Breast epithelium (tissue), 4 donors: ENCODE measurements at places on chromosomes 16 and 17.
A peak's percentile ranks its signal among the peaks of the same experiment; 100 is the strongest.

- H3K36me3 ChIP-seq = no peaks in the 10 kb centered on the region
- no peak overlapping the region for H3K27ac ChIP-seq
- H3K27me3 ChIP-seq = no peaks in the 10 kb centered on the region
- DNase-seq = no peak
- H3K4me1 ChIP-seq = no peaks in the 10 kb centered on the region
Measured at GRCh38 chr16:29729116-29729521, 16.7 kb downstream of the C16orf54 start.

- H3K36me3 ChIP-seq = no peaks in the 10 kb centered on the region
- H3K4me1 ChIP-seq = no peaks in the 10 kb centered on the region
- H3K27me3 ChIP-seq = no peaks in the 10 kb centered on the region
- no peak overlapping the region for H3K4me3 ChIP-seq
Measured at GRCh38 chr16:9176547-9177418, 85.3 kb downstream of the HAPSTR1 start.

- H3K27me3 ChIP-seq = peaks cover 26% of the 10 kb centered on the region
- no peak overlapping the region for H3K27ac ChIP-seq
- no peaks in the 10 kb centered on the region for H3K4me1 ChIP-seq
- DNase-seq = no peak
- H3K4me3 ChIP-seq = no peak overlapping the region
Measured at GRCh38 chr16:86672179-86672863, 94.0 kb downstream of the FOXL1 start.

- H3K4me3 ChIP-seq = peak overlapping the region; percentile 57
- peaks cover 18% of the 10 kb centered on the region for H3K4me1 ChIP-seq
- H3K27ac ChIP-seq = peak overlapping the region; percentile 62
- no peaks in the 10 kb centered on the region for H3K27me3 ChIP-seq
- peak; percentile 75 for DNase-seq
Measured at GRCh38 chr17:15257258-15257788, 7.8 kb downstream of the PMP22 start.

DNA sequence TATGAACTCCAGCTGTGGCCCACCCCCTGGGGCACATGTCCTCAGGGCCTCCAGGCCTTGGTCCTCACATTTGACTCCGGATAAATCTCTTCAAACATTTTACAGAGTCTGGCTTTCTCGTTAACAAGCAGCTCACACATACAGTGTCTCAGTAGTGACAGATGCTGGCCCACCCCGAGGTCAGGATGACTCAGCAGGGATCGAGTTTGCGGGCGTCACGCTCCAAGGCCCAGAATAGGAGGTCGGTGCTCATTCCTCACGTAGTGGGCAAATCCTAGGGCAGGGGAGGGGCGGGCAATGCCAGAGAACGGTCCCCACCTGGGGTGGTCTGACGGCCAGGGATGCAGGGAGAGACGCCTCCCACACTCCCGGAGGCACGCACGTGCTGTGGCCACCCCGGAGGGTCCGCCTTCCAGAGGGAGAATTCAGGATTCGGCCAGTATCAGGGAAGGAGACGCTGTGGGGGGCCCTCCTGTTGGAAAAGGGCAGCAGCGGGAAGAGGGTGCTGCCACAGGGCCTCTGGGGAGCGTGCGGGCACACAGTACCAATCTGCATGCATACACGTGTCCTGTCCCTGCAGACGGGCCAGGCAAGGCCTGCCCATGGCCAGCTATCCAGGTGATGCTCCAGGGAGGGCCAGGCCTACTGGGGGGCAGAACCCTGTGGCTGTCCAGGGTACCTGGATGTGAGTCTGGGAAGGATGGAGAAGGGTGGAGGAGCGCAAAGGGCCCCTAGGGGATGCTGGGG is 8.6 kb downstream of the SLC7A5 start:
- no peak overlapping the region for H3K27ac ChIP-seq
- H3K36me3 ChIP-seq = no peaks in the 10 kb centered on the region
- no peaks in the 10 kb centered on the region for H3K27me3 ChIP-seq
- H3K4me1 ChIP-seq = peaks cover 4% of the 10 kb centered on the region

- peaks cover 4% of the 10 kb centered on the region for H3K4me1 ChIP-seq
- no peak overlapping the region for H3K4me3 ChIP-seq
- no peaks in the 10 kb centered on the region for H3K27me3 ChIP-seq
- H3K27ac ChIP-seq = no peak overlapping the region
Measured at GRCh38 chr17:17352836-17353624, 49.9 kb downstream of the NT5M start.

DNA sequence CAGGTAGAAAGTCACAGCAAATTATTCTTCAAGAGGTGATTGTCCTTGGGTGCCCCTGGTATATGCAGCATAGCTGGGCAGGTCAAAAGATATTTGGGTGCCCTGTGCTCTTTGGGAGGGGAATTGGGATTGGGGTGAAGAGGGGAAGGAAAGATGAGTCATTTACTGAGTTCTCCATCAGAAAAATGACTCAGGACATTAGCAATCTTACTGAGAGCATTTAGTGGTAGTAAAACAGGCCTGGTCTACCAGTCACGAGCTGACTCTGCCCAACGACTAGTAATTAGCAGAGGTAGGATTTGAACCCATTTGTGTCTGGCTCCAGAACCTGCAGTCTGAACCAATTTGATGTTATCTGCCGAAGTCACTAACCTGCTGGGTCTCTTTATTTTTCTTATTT is 6.0 kb upstream of the GRIN2A start:
- no peak for DNase-seq
- H3K27ac ChIP-seq = no peak overlapping the region
- H3K36me3 ChIP-seq = no peaks in the 10 kb centered on the region

DNA sequence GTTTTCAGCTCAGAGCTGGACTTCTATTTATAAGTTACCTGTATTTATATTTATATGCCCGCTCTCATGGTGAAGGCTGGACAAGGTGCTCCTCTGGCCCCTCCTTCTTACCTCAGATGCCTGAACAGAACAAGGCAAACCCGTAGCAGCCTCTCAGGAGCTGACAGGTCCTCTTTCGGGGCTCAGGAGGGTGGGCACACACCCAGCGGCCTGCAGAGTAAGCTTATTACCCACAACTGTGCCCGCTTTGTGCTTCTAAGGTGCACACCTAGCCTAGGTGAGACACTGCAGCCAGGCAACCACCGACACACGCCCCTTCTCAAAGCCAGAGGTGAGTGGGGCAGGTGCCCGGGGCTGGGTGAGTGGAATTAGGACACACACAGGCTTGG is 5.3 kb downstream of the NKIRAS2 start:
- no peaks in the 10 kb centered on the region for H3K27me3 ChIP-seq
- H3K4me1 ChIP-seq = peaks cover 3% of the 10 kb centered on the region
- no peak for DNase-seq

- peaks cover 10% of the 10 kb centered on the region for H3K36me3 ChIP-seq
- H3K4me3 ChIP-seq = no peak overlapping the region
- no peak overlapping the region for H3K27ac ChIP-seq
- no peak for DNase-seq
- no peaks in the 10 kb centered on the region for H3K4me1 ChIP-seq
- no peaks in the 10 kb centered on the region for H3K27me3 ChIP-seq
Measured at GRCh38 chr16:14608111-14608566, 21.9 kb downstream of the PARN start.

- no peak overlapping the region for H3K4me3 ChIP-seq
- no peak overlapping the region for H3K27ac ChIP-seq
- DNase-seq = no peak
- no peaks in the 10 kb centered on the region for H3K36me3 ChIP-seq
- no peaks in the 10 kb centered on the region for H3K4me1 ChIP-seq
Measured at GRCh38 chr16:14175086-14175485, 104.0 kb downstream of the MRTFB start.

DNA sequence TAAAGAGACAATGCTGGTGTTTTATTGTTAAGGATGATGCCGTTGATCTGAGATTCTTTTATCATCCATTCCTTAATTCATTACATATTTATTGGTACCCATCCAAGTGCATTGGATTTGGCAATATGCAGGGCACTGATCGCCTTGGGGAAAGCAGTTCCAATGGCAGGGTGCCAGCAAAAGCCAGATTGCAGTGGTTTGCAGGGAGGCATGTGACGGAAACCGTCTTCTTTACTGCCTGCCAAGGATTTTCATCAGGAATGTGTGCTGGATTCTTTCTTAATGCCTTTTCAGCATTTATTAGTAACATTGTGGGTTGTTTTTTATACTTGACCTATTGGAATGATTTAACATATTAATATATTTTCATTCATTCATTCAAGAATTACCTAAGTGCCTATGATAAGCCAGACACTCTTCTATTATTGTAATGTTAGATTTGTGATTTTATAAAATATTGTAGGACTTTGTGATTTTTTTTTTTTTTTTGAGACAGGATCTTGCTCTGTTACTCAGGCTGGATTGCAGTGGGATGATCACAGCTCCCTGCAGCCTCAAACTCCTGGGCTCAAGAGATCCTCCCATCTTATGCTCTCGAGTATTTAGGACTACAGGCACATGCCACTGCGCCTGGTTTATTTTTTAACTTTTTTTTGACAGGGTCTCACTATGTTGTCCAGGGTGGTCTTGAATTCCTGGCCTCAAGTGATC is 93.4 kb upstream of the TNRC6A start:
- no peaks in the 10 kb centered on the region for H3K27me3 ChIP-seq
- H3K27ac ChIP-seq = no peak overlapping the region
- H3K4me3 ChIP-seq = no peak overlapping the region
- H3K4me1 ChIP-seq = peaks cover 8% of the 10 kb centered on the region
- no peaks in the 10 kb centered on the region for H3K36me3 ChIP-seq

GRCh38 chr16:7185689-7186088 is 147.0 kb upstream of the RBFOX1 start:
- no peak for DNase-seq
- H3K4me3 ChIP-seq = no peak overlapping the region
- no peaks in the 10 kb centered on the region for H3K36me3 ChIP-seq
- H3K27ac ChIP-seq = no peak overlapping the region
- H3K27me3 ChIP-seq = no peaks in the 10 kb centered on the region

- no peak overlapping the region for H3K4me3 ChIP-seq
- no peak overlapping the region for H3K27ac ChIP-seq
- peaks cover 18% of the 10 kb centered on the region for H3K27me3 ChIP-seq
Measured at GRCh38 chr16:83453977-83454376, 353.8 kb upstream of the HSBP1 start.

DNA sequence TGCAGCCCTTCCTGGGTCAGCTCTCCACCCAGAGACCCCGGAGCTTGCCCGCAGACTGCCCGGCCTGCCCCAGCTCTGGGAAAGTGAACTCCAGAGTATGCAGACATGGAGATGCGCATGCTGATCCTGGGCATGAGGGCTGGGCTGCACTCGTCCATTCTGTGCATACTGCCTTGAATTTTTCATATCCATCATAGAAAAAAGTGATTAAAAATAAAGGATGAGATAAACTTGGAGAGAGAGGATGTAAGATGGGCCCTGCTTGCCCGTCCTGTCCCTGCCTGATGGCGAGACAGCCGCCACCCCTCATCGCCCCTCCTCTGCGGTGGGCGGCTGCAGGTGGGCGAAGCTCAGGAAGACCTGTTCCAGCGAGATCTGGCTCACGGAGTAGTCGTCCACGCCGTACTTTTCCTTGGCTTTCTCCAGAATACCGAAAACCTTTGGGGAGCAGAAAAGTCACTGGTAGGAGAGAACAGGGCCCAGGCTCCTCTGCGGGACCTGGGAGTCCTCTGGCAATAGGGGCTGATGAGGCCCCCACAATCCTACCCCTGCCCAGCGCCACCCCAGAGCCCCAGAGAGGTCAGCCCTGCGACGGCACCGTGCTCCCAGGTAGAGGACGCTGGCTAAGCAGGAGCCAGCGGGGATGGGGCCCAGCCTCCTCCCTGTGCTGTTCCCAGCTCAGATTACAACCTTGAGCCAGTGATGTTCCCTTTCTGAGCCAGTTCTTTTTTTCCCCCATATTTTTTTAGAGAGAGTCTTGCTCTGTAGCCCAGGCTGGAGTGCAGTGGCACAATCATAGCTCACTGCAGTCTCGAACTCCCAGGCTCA is 8.7 kb upstream of the RNPS1 start:
- H3K27ac ChIP-seq = no peak overlapping the region
- H3K27me3 ChIP-seq = no peaks in the 10 kb centered on the region
- no peaks in the 10 kb centered on the region for H3K4me1 ChIP-seq
- no peaks in the 10 kb centered on the region for H3K36me3 ChIP-seq
- H3K4me3 ChIP-seq = no peak overlapping the region

GRCh38 chr16:22189473-22190080 is 16.5 kb upstream of the EEF2K start:
- H3K4me3 ChIP-seq = peak overlapping the region; percentile 60
- H3K4me1 ChIP-seq = peaks cover 11% of the 10 kb centered on the region
- DNase-seq = peak; percentile 58
- no peaks in the 10 kb centered on the region for H3K27me3 ChIP-seq
- H3K27ac ChIP-seq = peak overlapping the region; percentile 98

DNA sequence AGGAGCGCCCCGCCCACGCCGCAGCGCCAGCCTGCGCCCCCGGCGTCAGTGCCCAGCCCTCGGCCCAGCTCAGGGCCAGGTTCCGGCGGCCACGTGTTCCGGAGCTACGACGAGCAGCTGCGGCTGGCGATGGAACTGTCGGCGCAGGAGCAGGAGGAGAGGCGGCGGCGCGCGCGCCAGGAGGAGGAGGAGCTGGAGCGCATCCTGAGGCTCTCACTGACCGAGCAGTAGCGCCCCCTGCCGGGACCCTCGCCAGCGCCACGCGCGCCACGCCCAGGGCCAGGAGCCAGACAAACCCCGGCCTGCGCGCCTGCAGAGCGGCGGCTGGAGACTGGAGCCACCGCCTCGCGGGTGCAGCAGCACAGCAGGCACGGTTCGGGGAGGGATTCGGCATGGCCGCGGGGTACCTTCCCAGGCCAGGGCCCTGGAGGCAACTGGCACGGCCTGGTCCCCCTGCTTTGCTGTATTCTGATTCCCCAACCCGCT is 9.3 kb downstream of the CORO6 start:
- H3K36me3 ChIP-seq = no peaks in the 10 kb centered on the region
- H3K27me3 ChIP-seq = no peaks in the 10 kb centered on the region

GRCh38 chr16:68599586-68599985 is 45.5 kb upstream of the CDH3 start:
- H3K4me3 ChIP-seq = no peak overlapping the region
- H3K4me1 ChIP-seq = no peaks in the 10 kb centered on the region
- no peak overlapping the region for H3K27ac ChIP-seq
- H3K36me3 ChIP-seq = no peaks in the 10 kb centered on the region
- DNase-seq = no peak
- no peaks in the 10 kb centered on the region for H3K27me3 ChIP-seq

- no peak overlapping the region for H3K4me3 ChIP-seq
- no peak for DNase-seq
- H3K36me3 ChIP-seq = no peaks in the 10 kb centered on the region
- no peak overlapping the region for H3K27ac ChIP-seq
Measured at GRCh38 chr17:67577429-67578141, 140.2 kb upstream of the NOL11 start.

GRCh38 chr16:19850131-19850817 is 34.4 kb downstream of the GPRC5B start:
- no peak for DNase-seq
- H3K27ac ChIP-seq = no peak overlapping the region
- no peaks in the 10 kb centered on the region for H3K36me3 ChIP-seq

GRCh38 chr17:7550344-7550743 is 1.5 kb downstream of the TNFSF12 start:
- H3K27ac ChIP-seq = peak overlapping the region; percentile 94
- peaks cover 6% of the 10 kb centered on the region for H3K4me1 ChIP-seq
- no peaks in the 10 kb centered on the region for H3K27me3 ChIP-seq
- no peak overlapping the region for H3K4me3 ChIP-seq
- no peaks in the 10 kb centered on the region for H3K36me3 ChIP-seq
- no peak for DNase-seq
